ENCODE measurements at places on chromosomes 13 and 19. TPM values are rescaled to one million over a fixed set of nuclear protein-coding genes. Genes with fewer than 3 reads are reported as not detected.

DMKN gene
- not detected for total RNA-seq

SOHLH2 gene
- total RNA-seq = not detected

DNAAF3 gene
- not detected for total RNA-seq

DNA sequence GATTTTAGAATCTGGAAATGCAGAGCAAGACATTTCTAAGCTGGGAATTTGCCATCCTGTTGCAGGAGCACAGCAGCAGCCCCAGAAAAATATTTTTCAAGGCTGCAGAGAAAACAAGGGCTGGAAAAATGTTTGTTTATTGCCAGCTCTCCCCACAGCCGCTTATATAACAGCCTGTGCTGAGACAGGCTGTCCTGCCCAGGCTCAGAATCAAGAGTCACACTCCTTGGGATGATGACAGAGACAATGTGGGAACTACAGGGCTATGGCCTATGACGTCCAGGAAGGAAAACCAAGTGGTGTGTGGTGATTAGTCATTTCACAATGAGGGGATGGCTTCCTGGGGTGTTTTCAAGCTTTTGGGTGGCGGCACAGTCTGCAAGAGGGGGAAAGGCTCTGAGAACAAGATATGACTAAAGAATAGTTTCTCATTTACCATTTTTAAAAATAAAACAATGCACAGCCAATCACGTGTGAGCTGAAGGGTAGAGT lies 136.3 kb upstream of the SERP2 start:
- peaks cover 18% of the 10 kb centered on the region for H3K4me1 ChIP-seq
- H3K4me3 ChIP-seq = peak overlapping the region; percentile 36
- no peak for DNase-seq
- no peak overlapping the region for H3K27ac ChIP-seq
- H3K27me3 ChIP-seq = peaks cover 5% of the 10 kb centered on the region

- H3K36me3 ChIP-seq = no peaks in the 10 kb centered on the region
- no peak overlapping the region for H3K4me3 ChIP-seq
- no peak overlapping the region for H3K27ac ChIP-seq
These were observed 82.5 kb upstream of the GPR183 start for GRCh38 chr13:99389520-99390304.

- DNase-seq = no peak
- no peaks in the 10 kb centered on the region for H3K36me3 ChIP-seq
- peaks cover 5% of the 10 kb centered on the region for H3K27me3 ChIP-seq
- H3K27ac ChIP-seq = no peak overlapping the region
- peaks cover 47% of the 10 kb centered on the region for H3K4me1 ChIP-seq
- peak overlapping the region; percentile 69 for H3K4me3 ChIP-seq
These were observed 78.0 kb downstream of the ATP11A start for GRCh38 chr13:112767506-112768471.

GRCh38 chr19:48190288-48190884 lies 19.9 kb downstream of the ZSWIM9 start:
- no peak overlapping the region for H3K27ac ChIP-seq
- H3K4me1 ChIP-seq = peaks cover 5% of the 10 kb centered on the region
- no peak overlapping the region for H3K4me3 ChIP-seq
- peak; percentile 53 for DNase-seq

DNA sequence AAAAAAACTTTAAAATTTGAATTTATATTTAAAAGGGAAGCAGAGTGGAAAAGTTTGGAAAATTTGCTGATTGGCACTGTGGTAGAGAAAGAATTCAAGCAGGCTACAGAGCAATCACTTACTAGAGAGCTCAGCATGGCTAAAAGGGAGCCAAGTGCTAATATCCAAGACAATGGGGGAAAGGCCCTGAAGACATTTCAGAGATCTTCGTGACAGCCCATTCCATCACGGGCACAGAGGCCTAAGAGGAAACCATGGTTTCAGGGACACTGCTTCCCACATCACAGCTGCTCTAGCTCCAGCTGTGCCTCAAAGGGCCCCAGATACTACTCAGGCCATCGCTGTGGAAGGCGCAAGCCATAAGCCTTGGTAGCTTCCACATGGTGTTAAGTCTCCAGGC lies 73.7 kb downstream of the SGCG start:
- no peaks in the 10 kb centered on the region for H3K4me1 ChIP-seq
- H3K27ac ChIP-seq = no peak overlapping the region
- H3K4me3 ChIP-seq = no peak overlapping the region
- DNase-seq = no peak
- H3K27me3 ChIP-seq = peaks cover 14% of the 10 kb centered on the region
- H3K36me3 ChIP-seq = peaks cover 5% of the 10 kb centered on the region

DNA sequence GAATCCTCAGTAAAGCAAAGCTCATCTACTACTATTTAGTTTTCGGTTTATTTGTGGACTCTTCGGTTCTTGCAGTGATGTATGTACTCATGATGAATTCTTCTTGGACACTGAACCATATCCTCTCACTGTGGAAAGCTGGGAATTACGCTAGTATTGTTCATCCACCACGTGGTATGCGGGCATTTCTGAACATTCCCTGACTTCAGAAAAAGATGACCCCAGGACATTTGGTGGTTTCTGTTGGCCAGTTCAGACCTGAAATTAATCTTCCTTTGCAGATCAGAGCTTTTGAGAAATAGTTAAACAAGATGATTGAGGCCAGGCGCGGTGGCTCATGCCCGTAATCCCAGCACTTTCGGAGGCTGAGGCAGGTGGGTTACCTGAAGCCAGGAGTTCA lies 25.3 kb upstream of the FBN3 start:
- H3K27ac ChIP-seq = no peak overlapping the region
- H3K36me3 ChIP-seq = no peaks in the 10 kb centered on the region
- no peak overlapping the region for H3K4me3 ChIP-seq
- H3K27me3 ChIP-seq = no peaks in the 10 kb centered on the region
- DNase-seq = no peak

- H3K36me3 ChIP-seq = peaks cover 20% of the 10 kb centered on the region
- no peak for DNase-seq
- H3K4me1 ChIP-seq = peaks cover 18% of the 10 kb centered on the region
- H3K27ac ChIP-seq = peak overlapping the region; percentile 72
These were observed 6.1 kb downstream of the SLC35E1 start for GRCh38 chr19:16566161-16566560.

DNA sequence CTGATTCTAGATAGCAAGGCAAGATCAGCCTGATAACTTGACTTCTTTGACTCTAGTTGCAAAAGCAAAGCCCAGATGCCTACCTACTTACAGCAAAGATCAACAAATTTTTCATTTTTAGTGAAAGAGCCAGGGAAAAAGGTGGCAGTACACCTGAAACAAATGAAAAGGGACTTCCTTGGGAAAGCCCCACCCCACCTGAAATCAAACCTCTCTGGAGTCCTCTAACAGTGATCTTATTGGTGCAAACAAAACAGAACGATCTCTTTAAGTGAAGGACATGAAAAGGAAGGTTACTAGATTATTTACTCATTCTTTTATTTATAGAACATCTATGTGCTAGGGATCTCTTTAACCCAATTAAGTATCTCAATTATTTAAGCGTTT lies 507 bp upstream of the LCP1 start:
- H3K4me1 ChIP-seq = peaks cover 62% of the 10 kb centered on the region
- peaks cover 32% of the 10 kb centered on the region for H3K36me3 ChIP-seq
- H3K4me3 ChIP-seq = peak overlapping the region; percentile 94
- H3K27me3 ChIP-seq = no peaks in the 10 kb centered on the region

GRCh38 chr13:73290844-73291243 lies 232.0 kb downstream of the KLF5 start:
- no peaks in the 10 kb centered on the region for H3K36me3 ChIP-seq
- H3K4me1 ChIP-seq = no peaks in the 10 kb centered on the region
- H3K4me3 ChIP-seq = no peak overlapping the region

DNA sequence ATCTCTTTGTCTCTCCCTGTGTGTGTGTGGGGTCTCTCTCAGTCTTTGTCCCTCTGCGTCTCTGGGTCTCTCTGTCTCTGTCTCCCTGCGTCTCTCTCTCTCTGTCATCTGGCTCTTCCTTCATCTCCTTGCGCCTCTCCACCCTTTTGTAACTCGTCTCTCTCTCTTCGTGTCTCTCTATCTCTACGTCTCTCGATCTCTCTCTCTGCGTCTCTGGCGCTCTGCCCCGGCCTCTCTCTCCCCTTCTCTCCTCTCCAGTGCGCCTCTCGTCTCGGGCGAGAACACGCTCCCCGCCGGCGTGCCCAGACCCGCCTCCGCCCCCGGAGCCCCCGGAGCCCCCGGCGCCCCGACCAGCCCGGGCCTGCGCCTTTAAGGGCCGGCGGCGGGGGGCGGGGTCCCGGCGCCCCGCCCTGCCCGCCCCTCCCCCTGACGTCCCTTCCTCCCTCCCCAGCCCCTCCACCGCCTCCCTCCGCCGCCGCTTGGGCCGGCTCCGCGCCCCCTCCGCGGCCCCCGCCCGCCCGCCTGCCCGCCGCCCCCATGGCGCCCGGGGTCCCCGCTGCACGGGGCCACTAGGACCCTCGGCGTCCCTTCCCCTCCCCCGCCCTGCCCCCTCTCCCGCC lies at the start of gene MARK4:
TSS of gene MARK4 (plus strand) at position 440 of the 620 bp plus-strand sequence. CDS start 318 bp downstream, outside the sequence.
- H3K27me3 ChIP-seq = no peaks in the 10 kb centered on the region
- H3K36me3 ChIP-seq = no peaks in the 10 kb centered on the region
- no peak for DNase-seq
- peak within 1 kb of the TSS; percentile 83 for H3K27ac ChIP-seq

GRCh38 chr19:40155749-40156265 lies 35.4 kb upstream of the MAP3K10 start:
- H3K27ac ChIP-seq = peak overlapping the region; percentile 22
- H3K4me1 ChIP-seq = peaks cover 13% of the 10 kb centered on the region
- H3K27me3 ChIP-seq = no peaks in the 10 kb centered on the region
- H3K4me3 ChIP-seq = peak overlapping the region; percentile 68
- no peak for DNase-seq

DNA sequence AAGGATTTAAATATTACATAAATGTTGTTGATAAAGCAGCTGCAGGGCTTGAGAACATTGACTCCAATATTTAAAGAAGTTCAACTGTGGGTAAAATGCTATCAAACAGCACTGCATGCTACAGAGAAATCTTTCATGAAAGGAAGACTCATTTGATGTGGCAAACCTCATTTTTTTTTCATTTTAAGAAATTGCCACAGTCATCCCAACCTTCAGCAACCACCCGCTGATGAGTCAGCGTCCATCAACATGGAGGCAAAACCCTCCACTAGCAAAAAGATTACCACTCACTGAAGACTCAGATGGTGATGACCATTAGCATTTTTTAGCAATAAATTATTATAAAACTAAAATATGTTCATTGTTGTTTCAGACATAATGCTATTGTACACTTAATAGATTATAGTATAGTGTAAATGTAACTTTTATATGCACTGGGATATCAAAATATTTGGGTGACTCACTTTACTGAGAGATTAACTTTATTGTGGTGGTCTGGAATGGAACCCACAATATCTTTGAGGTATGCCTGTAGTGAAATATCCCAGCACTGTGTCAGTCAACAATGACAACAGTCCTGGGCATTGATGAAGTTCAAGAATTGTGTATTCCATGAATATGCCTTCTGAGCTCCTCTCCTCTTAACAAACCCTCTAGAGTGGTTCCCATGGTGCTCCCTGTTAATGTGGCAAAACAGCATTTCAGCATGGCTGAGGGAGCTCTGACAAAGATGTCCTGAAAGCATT lies 52.4 kb upstream of the SOX21 start:
- no peak overlapping the region for H3K27ac ChIP-seq
- DNase-seq = no peak
- no peaks in the 10 kb centered on the region for H3K4me1 ChIP-seq

GRCh38 chr19:13104848-13105711 lies 2.4 kb upstream of the LYL1 start:
- peak overlapping the region; percentile 81 for H3K4me3 ChIP-seq
- peaks cover 17% of the 10 kb centered on the region for H3K4me1 ChIP-seq
- no peaks in the 10 kb centered on the region for H3K27me3 ChIP-seq
- H3K27ac ChIP-seq = peak overlapping the region; percentile 69
- peaks cover 2% of the 10 kb centered on the region for H3K36me3 ChIP-seq

- H3K27me3 ChIP-seq = peaks cover 15% of the 10 kb centered on the region
- no peak for DNase-seq
- no peaks in the 10 kb centered on the region for H3K36me3 ChIP-seq
- no peak overlapping the region for H3K4me3 ChIP-seq
- H3K27ac ChIP-seq = no peak overlapping the region
- H3K4me1 ChIP-seq = no peaks in the 10 kb centered on the region
These were observed 309.8 kb upstream of the ZNF507 start for GRCh38 chr19:32035626-32036025.

DNA sequence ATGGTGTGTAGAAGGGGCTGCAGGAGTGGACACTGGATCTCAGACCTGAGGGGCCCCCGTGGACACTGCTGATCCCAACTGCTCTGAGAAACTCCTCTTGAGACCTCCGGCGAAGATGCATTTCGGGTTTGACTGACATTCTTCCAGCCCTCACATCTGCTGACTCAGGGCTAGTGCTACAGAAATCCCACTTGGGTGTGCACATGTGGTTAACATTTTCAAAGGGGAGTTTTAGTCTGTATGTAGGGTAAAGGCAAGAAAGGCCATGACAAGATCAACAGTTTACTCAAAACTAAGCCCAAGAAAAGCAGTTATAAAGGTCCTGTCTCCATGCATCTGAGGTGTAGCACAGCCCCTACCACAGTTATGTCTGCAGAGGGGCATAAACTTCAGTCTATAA lies 31.2 kb downstream of the DLEU7 start:
- H3K4me1 ChIP-seq = peaks cover 4% of the 10 kb centered on the region
- H3K4me3 ChIP-seq = no peak overlapping the region
- DNase-seq = no peak
- no peaks in the 10 kb centered on the region for H3K36me3 ChIP-seq
- H3K27me3 ChIP-seq = peaks cover 2% of the 10 kb centered on the region

GRCh38 chr19:14056069-14056666 lies 5.7 kb downstream of the PALM3 start:
- peaks cover 4% of the 10 kb centered on the region for H3K36me3 ChIP-seq
- H3K27ac ChIP-seq = no peak overlapping the region
- no peak overlapping the region for H3K4me3 ChIP-seq

Data from natural killer cell treated with Interleukin-12 subunit alpha and Interleukin-12 subunit beta and Interleukin-15 and Interleukin-18, amount 100 ng/mL, for 72 hours (primary cell).